ENCODE measurements at places on chromosomes 1 and 21.
A peak's percentile ranks its signal among the peaks of the same experiment; 100 is the strongest.

DNA sequence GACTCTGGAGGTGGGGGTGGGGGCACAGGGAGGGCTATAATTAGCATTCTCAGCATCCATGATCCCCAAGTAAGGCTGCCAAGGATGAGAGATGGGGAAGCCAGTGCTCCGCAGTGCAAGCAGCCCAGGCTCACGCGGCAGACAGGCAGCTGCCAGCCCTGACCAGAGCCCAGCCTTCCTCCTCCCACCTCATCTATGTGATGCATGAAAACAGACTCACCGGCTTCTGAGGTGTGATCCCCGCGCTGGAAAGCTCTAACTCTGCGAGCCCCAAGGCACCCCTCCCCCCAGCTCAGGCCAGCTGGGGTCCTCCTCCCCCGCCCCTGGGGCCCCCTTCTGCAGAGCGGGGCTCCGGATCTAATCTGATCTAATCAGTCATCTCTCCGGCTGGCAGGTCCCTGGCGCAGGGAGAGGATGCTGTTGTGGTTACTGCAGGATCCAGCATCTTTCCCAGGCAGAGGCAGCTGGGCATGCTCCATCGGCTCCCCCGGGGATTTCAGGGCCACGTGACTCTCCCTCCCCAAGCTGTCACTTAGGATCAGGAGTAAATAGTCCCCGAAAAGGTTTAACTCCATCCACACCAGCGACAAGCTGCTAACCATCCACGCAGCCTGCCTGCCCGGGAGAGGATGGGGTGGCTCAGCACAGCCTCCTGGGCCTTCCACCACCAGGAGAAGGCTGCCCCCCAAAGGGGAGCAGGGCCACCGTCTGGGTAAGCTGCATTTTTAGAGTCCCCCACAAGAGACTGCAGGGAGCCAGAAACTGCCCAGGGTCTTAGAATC is at the start of gene PLEKHA6:
PLEKHA6 (minus strand) TSS at position 456 of the 782 bp plus-strand sequence. CDS start 86,202 bp downstream, outside the sequence.
- no peak for DNase-seq

DNA sequence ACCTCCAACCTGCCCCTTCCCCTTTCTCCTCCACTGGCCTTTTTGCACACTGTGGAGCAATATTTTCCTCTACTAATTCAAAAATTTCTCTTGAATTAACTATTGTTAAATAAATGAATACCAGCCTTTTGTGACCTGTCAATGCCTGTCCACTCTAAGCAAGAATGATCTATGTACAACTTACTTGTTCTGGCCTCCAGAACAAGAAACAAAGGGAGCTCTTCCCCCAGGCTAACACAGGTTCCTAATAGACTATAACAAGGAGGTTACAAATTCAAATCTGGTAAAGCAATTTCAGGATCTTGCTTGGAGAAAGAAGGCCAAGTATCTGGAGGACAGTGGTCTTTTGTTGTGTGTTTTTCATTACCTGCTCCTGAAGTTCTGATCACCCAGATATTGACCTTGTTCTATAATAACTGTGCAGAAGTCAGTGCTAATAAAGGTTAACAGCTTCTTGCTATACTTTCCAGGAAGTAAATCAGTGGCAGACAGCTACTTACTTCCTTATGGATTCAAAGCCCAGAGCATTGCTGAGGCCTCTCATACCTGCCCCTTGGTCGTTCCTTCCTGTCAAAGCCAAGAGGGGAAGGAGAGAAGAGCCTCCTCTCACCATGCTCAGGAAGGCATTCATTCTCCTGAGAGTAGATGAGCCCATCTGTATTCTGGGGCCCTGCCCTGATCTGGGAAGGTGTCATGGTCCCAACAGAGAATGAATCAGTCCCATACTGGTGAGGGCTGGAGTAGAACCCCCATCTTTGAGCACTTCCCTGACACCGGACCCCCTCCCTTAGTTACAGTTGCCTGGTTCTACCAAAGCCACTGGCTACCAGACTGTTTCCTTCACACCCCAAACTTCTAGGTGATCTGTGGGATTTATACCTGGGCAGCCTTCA is 56.8 kb downstream of the DESI2 start:
- DNase-seq = no peak

DNA sequence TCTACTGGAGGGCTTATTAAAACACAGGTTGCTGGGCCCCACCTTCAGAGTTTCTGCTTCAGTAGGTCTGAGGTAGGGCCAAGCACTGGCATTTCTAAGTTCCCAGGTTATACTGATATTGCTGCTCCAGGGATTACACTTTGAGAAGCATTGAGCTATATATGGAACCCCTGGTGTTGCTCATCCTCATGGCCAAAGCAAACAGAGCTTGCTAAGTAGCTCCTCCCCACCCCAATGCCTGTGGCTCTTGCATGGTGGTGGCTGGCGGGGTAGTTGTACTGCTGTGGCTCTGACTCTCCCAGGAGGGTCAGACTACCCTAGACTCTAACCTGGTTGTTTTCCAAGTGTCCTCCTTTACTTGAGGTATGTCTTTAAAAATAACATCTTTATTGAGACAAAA is 143.6 kb downstream of the SPATA46 start:
- no peak for DNase-seq

GRCh38 chr1:77956464-77956863 is 22.4 kb downstream of the FUBP1 start:
- no peak for DNase-seq

DNA sequence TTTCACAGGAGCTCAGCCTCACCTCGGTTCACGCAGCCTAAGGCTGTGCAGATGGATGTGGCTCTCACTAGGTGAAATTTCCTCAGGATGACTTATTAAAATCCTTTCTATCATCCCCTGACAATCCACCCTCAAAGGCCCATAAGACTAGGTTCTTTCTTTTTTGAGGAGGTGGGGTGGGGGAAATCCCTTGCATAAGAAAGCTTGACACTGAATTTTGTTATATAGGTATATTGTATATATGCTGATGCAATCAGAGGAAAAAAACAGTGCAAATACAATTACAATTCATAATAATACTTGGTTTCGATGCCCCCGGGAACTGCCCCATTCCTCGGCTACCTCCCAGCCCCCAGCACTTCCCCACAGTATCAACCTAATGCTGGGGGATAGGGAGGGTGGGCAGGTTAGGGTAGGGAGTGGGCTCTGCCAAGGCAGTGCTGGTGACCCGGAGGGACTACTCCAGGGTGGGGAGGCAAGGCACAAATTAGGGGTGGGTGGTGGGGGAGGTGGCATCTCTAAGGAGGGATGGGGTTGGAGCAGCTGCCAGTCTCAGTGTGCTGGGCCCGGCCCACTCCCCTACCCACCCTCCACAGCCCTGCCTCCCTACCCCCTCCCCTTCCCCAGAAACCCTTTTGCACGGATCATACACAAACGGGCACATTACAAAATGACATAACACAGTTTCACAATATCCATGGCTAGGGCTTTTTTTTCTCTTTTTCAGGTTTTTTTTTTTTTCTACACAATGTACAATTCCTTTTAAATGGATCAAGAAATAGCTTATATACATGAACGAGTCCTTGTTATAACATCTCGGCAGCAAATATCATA is 30.9 kb downstream of the SLC27A3 start:
- no peak for DNase-seq

DNA sequence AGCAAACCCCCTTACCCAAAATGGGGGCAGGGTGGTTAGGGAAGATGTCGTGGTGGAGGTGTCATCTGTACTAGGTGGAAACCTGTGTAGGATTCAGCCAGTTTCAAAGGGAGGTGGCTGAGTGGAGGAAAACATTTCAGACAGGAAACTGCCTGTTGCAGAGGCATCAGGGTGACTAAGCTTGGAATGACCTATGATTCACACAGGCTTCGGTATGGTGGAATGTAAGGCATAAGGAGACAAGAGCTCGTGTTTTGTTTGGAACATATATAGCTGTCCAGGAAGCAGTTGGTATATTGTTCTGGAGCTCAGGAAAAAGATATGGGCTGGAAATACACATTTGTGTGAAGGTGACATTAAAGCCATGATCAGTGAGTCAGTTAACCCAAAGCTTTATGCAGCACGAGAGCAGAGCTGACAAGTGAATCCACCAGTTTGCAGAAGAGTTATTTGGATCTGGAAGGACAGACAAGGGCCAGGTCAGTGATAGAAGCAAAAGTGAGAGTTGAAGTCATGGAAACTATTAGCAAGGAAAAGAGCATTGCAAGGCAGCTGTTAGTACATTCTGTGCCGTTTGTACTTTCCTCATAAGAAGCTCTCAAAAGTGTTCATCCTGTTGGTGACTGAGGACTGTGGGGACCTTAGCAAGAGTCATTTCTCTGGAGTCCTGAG is 12.2 kb downstream of the UTP25 start:
- DNase-seq = no peak

- DNase-seq = no peak
Observed at GRCh38 chr1:243792891-243793290, 57.2 kb downstream of the AKT3 start.

GRCh38 chr21:29302359-29302875 is 3.7 kb downstream of the BACH1 start:
- DNase-seq = no peak

- DNase-seq = peak; percentile 25
Observed at GRCh38 chr1:231626535-231626950, at the start of gene DISC1. DISC1 (plus strand) TSS chr1:231626790; CDS start chr1:231626868, 78 bp downstream.

DNA sequence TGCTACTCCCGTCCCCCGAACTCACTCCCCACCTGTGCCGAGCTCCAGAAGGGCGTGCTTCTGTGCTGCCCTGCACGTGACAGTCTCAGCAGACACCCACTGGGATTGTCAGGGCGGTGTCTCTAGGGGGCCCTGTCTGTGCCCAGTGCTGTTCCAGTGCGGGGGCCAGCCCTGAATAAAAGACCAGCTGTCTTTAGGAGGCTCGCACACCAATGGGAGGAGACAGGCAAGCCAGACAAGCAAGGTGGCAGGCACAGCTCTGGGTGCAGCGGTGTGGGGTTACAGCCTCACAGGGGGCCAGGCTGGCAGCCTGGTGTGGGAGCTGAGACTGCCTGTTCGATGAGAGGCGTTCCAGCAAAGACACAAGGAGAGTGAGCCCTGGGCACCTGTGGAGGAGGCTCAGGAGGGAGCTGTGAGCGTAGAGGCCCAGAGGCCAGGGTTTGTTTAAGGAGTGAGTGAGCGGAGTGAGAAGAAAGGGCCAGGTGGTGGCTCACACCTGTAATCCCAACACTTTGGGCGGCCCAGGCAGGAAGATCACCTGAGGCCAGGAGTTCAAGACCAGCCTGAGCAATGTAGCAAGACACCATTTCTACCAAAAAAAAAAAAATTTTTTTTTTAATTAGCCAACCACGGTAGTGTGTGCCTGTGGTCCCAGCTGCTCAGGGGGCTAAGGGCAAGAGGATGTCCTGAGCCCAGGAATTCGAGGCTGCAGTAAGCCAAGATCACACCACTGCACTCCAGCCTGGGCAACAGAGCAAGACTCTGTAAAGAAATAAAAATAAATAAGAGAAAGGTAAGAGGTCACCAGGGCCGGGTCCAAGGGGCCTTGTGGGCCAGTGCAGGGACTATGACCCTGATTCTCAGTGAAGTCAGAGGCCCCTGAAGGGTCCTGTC is 48.2 kb upstream of the ARHGEF16 start:
- DNase-seq = no peak

DNA sequence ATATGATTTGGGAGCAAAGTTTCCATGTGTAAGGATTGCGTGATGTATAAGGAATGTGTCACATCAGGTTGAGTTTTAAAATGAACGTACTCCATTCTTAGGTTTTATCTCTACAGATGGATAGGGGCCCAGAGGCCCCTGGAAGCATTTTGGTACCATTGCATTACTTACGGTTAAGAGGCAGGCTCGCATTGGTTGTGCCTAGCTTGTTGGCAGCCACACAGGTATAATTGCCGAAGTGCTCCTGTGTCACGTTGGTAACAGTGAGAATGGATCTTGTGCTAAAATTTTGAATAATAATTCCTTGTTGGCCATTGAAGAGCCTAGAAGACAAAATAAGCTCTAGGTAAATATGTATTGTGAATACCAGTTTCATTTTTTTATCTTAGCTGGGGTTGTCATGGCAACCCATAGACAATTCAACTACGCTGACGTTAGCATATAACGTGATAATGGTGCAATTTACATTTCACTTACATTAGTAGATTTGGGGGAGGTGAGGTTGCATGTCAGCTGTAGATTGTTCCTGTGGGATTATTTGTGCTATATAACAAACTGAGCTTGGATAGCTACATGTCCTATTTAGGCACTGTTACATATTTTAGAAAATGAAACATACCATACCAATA is 511.9 kb upstream of the ZRANB2 start:
- DNase-seq = no peak

DNA sequence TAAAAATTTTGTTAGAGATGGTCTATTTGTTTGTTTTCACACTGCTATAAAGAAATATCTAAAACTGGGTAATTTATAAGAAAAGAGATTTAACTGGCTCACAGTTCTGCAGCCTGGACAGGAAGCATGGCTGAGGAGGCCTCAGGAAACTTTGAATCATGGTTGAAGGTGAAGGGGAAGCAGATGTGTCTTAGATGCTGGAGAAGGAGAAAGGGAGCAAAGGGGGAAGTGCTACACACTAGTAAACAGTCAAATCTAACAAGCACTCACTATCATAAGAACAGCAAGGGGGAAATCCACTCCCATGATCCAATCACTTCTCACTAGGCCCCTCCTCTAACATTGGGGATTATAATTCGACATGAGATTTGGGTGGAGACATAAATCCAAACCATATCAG is 76.8 kb upstream of the COL24A1 start:
- DNase-seq = no peak

- DNase-seq = no peak
Observed at GRCh38 chr1:117162816-117163215, 41.3 kb upstream of the TRIM45 start.

DNA sequence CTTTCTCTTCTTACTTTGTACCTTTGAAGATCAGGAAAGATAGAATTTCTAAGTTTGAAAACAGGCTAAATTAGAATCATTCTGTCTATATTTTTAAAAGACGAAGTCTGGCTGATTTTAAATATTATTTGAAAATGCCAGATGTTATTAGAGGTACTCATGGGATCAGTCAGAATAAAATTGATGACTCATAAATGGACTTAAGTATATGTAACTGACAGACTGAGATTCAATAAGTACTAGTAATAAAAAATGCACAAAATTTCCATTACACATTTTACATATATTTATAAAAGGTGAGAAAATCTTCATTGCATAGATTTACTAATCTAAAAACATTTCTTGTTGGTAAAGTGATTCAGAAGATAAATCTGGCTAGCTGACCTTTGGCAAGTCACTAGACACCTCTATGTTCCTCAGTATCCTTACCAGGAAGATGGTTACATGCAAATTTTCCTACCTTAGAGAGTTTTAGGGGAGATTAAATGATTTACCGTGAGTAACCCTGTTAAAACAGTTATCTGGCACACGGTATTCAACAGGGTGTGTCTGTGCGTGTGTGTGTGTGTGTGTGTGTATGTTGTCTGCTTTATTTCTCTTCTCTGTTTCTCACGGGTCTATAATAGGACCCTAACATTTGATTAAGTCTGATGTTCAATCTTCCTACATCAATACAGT is 189.0 kb downstream of the RUNX1 start:
- no peak for DNase-seq

DNA sequence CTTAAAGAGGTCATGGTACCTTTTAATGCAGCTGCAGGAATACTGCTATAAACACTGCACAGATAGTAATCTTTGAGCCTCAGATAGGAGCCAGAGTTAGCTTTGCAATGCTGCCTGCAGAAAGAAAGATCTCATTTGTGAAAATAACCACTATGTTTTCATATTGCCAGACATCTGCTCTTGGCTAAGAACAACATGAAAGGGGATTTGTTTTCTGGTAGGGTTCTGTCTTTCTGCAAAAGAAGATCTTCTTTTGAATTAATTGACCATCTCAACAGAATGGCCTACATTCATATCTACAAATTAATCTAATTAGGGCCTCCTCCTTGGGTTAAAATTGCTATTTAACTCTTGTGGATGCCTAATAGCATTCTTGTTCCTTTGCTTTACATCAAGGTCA is 177.6 kb upstream of the DPYD start:
- no peak for DNase-seq

Data from stimulated activated CD8-positive, alpha-beta memory T cell treated with anti-CD3 and anti-CD28 coated beads, Interleukin-2, amount 100 ng/mL, for 1 hour (primary cell).